ENCODE measurements at places on chromosomes 7 and 10.

GRCh38 chr7:110090110-110090820 lies 1000.7 kb upstream of the LRRN3 start:
- no peak for DNase-seq

GRCh38 chr7:105101864-105102263 lies 87.9 kb downstream of the KMT2E start:
- no peak for DNase-seq

GRCh38 chr7:78479348-78479747 lies 680.8 kb downstream of the PHTF2 start:
- no peak for DNase-seq

DNA sequence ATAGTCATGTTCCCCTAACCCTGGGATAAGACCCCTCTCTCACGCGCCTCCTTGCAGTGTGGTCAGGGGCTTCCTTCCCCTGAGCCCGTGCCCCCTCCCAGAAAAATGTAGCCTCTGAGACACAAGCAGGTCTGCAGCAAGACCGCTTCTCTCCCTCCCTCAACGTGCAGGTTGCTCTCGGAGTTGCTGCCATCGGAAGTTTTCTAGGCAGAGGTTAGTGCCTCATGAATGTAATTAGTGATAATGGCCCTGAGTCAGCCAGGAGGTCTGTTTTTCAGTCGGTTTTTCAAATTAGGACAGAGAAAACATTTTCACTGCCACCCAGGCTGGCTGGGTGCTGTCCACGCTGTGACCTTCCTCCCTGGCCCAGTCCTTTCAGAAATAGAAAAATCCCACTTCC lies 43.2 kb upstream of the PRLHR start:
- DNase-seq: no peak

DNA sequence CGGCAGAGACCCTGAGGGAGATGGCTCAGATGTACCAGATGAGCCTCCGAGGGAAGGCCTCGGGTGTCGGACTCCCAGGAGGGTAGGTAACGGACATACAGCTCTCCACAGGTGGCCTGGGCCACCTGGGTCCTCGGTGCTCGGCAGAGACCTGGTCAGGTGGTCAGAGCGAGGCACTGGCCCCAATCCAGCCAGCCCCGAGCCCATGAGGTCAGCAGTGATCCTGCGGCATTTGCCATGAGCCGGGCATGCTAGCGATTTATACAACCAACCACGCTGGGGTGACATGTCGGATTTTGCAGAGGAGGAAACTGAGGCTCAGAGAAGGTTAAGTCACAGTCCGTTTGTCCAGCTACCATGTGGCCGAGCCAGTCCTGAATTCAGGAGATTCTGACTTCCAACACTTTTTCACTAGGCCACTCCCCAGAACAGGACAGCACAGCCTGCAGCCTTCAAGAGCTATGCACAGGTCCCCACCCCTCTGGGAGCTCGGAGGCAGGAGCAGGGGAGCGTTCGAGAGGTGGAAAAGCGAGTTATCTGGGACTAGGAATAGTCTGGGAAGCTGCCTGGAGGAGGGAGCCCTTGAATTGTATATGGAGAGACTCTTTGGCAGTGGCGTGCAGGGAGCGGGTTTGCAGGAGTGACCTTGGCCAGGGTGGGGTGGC lies 13.5 kb downstream of the LDB3 start:
- no peak for DNase-seq

GRCh38 chr10:103947799-103948516 lies 19.0 kb upstream of the SLK start:
- no peak for DNase-seq

DNA sequence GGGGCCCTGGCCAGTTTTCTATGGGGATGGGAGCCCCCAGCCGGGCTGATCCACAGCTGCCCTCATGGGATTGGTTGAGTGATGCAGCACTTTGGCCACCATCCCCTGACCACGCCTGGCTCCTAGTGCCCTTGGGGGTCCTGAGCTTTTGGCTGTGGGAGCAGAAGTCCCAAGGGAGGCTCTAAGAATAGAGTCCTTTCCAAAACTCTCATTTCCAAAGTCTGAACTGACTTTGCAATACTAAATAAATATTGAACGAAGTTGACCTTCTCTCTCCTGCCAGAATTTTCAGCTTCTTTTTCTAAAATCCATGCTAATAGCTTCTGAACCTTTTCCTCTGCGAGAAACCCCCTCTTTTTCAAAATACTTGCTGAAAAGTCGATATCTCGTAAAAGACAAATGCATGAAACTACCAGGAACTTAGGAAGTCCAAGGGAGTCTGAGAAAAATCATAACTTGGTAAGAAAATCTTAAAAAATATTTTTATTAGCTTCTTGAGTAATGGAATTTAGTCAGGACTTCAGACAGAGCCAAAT lies 62.7 kb upstream of the IGFBP3 start:
- peak; percentile 1 for DNase-seq
